Trophoblast cell (in vitro differentiated cells and primary cell): ENCODE measurements at places on chromosomes 16 and 17.

DNA sequence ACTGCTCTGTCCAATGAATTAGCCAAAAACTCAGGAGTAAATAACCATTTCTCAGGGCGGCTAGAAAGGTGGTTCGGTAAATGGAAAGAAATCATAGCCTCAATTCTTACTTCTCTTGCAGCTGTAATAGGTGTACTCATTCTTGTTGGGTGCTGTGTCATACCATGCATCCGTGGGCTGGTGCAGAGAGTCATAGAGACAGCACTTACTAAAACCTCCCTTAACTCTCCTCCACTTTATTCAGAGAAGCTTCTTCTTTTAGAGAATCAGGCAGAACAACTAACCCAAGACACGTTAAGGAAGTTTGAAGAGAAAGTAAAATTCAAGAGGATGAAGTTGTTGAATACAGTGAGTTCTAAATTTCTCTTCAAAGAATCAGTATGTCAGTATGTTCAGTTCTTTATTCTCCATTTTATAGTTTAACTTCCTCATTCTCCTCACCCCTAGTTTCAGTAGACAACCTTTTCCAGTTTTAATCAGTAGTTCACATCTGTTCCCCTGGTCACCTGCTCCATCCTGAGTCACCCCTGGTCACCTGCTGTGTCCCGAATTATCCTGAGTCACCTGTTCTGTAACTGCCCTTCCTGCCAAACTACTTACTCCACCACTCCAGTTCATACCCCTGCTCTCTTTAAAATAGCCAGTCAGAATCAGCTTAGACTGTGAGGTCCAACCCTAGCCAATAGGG, 85.9 kb downstream of the EMP2 start:
- DNase-seq: peak; percentile 20

GRCh38 chr17:1183171-1183873, 3.5 kb upstream of the ABR start:
- no peak for DNase-seq

GRCh38 chr16:18041864-18042834, 294.4 kb downstream of the NPIPA8 start:
- DNase-seq: no peak

DNA sequence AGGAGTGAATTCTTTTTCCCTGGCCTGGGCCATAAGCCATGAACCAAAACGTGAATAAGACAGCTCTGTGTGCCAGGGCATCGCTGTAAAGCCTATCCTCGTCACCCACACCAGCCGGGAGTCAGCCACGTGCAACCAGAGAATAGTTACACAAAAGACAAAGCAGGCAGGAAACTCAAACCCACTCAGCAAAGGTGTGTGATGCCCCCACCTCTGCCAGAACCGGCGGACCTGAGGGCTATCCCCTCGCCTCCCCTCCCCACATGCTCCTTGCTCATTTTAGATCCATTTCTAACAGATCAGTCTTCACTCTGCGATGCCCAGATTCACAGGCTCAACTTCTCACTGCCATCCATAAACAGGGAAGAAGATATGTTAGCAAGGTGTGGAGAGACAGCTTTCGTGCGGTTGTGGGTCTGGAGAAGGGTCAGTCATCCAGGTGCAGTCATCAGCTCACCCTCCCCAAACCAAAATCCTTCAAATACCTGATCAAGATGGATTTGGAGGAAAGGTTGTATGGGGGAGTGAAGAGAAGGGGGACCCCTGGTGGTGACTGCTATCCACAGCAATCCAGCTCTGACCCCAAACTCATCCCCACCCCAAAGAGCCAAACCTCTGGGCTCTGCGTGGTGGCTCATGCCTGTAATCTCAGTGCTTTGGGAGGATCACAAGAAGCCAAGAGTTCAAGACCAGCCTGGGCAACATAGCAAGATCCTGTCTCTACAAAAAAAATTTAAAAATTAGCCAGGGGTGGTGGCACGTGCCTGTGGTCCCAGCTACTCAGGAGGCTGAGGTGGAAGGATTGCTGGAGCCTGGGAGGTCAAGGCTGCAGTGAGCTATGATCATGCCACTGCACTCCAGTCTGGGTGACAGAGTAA, 219.2 kb downstream of the C16orf78 start:
- peak; percentile 16 for DNase-seq

DNA sequence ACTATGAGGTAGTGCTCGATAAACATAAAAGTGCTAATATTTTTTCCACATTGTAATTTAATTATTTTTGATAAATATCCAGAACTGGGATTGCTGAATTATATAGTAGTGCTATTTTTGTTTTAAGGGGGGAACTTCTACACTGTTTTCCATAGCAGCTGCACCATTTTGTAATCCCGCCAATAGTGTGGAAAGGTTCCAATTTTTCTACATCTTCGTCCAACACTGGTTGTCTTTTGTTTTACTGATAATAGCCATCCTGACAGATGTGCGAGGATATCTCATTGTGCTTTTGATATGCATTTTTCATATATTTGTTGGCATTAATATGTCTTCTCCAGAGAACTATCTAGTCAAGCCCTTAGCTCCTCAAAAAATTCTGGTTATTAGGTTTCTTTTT, 259.6 kb upstream of the KCNJ16 start:
- no peak for DNase-seq

- DNase-seq: no peak
Observed at GRCh38 chr16:57115514-57116182, 23.3 kb downstream of the CPNE2 start.

DNA sequence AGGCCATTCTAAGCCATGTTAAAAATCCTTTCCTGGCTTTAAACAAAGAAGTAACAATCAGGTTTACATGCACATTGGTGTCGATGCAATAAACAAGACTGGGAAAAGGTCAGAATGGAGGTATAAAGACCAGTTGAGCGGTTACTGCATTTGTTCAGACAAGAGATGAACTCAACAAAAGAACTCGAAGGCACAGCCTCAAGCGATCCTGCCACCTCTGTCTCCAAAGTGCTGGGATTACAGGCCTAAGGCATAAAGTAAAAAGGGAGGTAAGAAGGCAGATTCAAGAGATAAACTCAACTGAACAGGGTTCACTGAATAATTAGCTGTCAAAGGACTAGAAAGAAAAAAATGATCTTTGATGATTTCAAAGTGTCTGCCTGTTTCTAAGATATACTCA, 39.4 kb downstream of the USP32 start:
- DNase-seq: peak; percentile 81

- peak; percentile 40 for DNase-seq
Observed at GRCh38 chr16:61834082-61834481, 202.2 kb downstream of the CDH8 start.

GRCh38 chr16:81040131-81040530, 4.5 kb downstream of the ATMIN start:
- no peak for DNase-seq

DNA sequence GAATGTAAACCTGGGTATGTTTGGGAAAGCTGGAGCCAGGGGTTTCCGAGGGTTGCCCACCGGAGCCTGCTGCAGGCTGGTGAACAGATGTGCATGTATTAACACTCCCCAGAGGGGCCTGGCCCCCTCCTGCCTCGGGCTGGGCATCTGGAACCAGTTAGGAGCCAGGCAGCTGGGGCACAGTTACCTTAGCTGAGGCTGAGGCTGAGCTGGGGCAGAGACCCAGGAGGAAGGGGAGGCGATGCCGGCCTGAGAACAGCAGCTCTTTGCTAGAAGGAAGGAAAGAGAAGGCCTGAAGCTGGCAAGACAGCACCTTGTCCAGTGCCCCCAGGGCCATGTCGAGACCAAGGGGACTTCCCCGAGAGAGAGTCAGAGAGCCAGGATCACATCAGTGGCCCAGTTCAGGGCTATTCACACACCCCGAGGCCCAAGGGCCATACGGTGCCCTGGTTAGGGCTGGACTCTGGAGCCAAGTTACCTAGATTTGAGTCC, 65.8 kb downstream of the RMI2 start:
- no peak for DNase-seq

DNA sequence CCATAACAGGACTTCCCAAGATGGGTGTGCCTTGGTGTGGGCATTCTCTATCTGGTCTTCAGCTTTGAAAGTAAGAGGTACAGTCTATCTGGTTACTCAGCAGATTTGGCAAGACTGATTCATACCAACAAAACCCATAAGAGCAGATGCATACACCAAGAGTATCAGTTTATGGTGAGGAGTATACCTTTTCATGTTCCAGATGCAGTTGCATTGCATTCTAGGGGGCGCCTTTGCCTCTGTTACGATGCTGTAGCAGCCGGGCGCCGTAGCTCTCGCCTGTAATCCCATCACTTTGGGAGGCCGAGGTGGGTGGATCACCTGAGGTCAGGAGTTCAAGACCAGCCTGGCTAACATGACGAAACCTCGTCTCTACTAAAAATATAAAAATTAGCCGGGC, 31.1 kb upstream of the CARMIL2 start:
- DNase-seq: no peak
